ENCODE measurements at places on chromosomes 7 and 10.

- no peak for DNase-seq
These were observed 2.9 kb upstream of the WDFY4 start for GRCh38 chr10:48681740-48682139.

DNA sequence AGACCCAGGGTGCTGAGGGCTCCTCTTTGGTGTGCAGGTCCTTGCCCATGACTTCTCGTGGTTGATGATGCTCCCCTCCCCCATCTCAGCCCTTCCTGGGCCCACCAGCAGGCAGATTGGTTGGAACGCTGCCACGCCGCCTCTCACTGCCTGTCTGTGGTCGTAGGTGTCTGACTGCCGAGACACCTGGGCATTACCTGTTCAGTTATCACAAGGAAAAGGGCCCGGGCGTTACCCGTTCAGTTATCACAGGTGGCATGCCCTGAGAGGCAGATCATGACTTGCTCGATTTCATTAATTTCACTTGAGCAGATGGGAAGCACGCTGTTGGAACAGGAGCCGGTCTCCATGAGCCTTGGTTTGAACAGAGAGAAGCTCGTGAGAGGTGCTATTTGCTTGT lies 42.5 kb downstream of the TACR2 start:
- DNase-seq, result no peak

DNA sequence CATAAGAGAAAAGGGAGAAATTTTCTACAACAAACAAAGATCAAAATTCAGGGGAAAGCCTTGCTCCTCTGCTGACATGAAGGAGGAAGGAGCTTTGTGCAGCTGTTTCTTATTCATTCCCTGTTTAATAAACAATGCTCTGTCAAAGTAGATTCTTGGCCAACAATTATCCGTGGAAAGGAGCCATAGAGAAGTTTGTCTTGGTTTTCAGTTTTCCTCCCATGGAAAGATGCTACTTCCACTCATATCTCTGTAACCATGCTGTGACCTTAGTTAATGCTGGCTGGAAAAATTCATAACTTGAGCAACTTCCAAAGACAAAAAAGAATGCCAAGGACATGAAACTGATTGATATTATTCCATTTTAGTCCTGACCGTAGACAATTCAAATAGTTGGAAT lies 8.1 kb downstream of the DDC start:
- DNase-seq, result no peak

DNA sequence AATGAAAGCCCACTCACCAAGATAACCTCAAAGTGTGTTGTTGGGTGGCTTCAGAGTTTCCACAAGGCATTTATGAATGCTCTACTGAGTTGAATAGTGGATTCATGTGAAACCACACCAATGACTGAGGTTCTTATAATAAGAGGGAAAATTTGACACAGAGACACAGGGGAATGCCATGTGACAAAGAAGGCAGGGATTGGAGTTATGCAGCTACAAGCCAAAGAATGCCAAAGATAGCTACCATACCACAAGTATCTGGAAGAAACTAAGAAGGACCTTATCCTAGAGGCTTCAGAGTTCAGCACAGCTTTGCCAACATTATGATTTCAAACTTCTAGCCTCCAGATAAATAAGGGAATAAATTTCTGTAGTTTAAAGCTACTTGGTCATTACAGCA lies 68.0 kb upstream of the PCDH15 start:
- DNase-seq, result no peak

- DNase-seq, result no peak
These were observed 10.5 kb upstream of the EDRF1 start for GRCh38 chr10:125708971-125709503.

DNA sequence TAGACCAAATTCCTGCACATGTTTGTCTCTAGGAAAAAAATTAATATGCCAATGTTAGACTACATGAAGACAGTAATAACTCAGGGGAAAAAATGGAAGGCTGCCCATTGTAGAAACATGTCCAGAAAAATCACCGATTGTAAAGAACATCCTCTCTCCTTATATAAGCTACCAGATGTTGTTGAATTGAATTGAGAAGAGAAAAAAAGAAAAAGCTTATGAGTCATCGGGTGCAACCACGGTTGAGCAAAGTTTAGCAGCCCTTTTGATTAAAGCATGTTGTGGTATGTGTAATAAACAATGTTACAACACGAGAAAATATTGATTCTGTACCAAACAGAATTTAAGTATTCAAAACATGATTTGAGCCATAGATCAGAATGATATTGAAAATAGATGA lies 102.3 kb upstream of the ARHGAP21 start:
- DNase-seq, result no peak

GRCh38 chr7:7554649-7555575 lies 11.8 kb upstream of the MIOS start:
- no peak for DNase-seq

DNA sequence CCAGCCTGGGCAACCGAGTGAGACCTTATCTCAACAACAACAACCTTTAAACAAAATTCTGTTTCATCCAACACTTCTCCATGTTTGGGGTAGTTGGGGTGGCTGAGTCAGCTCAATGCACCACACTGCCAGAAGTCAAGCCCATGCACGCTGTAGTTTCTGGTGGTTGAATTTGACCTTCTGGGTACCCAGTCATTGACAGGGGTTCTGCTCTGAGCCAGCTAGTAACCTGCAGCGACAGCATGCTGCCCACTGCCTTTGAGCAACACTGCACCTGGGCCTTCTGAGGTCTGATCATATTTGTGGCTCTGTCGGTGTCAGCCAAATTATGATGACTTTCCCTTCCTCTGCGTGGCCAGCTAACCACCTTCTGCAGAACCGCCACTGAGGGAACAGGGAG lies 84.6 kb upstream of the ZNF438 start:
- DNase-seq, result no peak

Data from activated CD8-positive, alpha-beta memory T cell treated with anti-CD3 and anti-CD28 coated beads for 1 hour (primary cell).